ENCODE measurements at places on chromosomes 2 and 18. TPM values are rescaled to one million over a fixed set of nuclear protein-coding genes. Genes with fewer than 3 reads are reported as not detected.

Gene EPB41L3
- 0.73 TPM for total RNA-seq

Gene HOXD12
- not detected for total RNA-seq

Gene GALNT1
- total RNA-seq, result 47.3 TPM

GRCh38 chr2:240512109-240512485 lies 45.7 kb downstream of the ANKMY1 start:
- H3K27ac ChIP-seq, result no peak overlapping the region
- no peak overlapping the region for H3K4me3 ChIP-seq
- no peaks in the 10 kb centered on the region for H3K36me3 ChIP-seq
- DNase-seq, result peak; percentile 12

DNA sequence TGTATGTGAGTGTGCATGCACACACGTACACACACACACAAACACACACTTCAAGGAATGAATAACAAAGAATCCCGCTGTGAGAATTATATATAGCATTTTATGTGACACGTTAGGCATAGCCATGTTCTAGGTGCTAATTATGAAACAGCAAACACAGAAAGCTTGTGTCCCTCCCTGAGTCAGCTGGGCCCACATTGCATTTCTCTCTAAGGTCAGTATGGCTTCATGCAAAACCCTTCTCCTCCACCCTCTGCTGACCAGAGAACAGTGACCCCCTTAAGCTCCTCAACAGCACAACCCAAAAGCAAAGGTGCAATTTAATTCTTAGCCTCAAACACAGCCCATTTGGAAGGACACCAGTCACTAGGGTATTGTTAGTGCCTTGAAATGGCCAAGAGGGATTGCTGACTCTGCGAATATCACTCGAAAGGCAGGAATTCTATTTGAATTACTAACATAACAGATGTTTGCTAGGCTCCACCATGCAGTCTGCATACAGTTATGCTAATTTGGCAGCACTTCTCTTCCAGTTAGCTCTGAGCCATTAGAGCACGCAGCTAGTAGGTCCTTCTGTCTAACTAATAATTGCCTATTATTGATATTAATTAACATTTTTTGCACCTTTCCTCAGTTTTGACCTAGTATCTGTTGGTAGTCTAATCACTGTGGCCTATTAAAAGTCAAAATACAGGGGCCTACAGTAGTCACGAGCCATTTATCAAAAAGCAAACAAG lies 149.0 kb downstream of the LNPK start:
- no peaks in the 10 kb centered on the region for H3K36me3 ChIP-seq
- H3K4me3 ChIP-seq, result no peak overlapping the region
- H3K27me3 ChIP-seq, result peaks cover 2% of the 10 kb centered on the region
- no peak overlapping the region for H3K27ac ChIP-seq

- H3K4me3 ChIP-seq, result peak within 1 kb of the TSS; percentile 63
- H3K4me1 ChIP-seq, result peaks cover 40% of the 10 kb centered on the region
- H3K27ac ChIP-seq, result no peak within 1 kb of the TSS
- DNase-seq, result peak; percentile 68
- H3K36me3 ChIP-seq, result peaks cover 2% of the 10 kb centered on the region
Observed at GRCh38 chr2:44941551-44942234, at the start of gene SIX3. TSS of gene SIX3 (plus strand) at chr2:44941702. CDS start at chr2:44942105, 403 bp downstream.

Measured in activated CD4-positive, alpha-beta memory T cell treated with anti-CD3 and anti-CD28 coated beads, Interleukin-2, amount 10 ng/mL, durations not matched to agents 7 days and 5 days (primary cell).